ENCODE measurements at places on chromosomes 7 and 10.
A peak's percentile ranks its signal among the peaks of the same experiment; 100 is the strongest.

DNA sequence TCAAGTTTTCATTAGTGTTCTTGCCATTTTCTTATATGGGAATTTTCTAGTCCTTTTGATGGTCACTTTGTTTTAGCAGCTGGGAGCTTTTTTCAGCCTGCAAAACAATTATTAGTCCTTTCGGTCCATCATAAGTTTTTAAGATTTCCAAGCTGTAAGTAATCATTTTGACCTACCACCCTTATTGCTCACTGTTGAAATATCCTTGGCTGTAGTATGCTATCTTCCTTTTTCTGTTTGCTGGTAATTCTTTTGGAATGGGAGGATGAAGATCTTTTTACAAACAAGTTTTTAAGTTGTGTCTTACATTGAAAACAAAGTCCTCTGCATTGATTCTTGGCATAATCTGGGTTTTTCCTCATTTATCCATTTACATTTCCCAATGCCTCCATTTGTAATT lies 24.0 kb downstream of the BZW2 start:
- DNase-seq = no peak

DNA sequence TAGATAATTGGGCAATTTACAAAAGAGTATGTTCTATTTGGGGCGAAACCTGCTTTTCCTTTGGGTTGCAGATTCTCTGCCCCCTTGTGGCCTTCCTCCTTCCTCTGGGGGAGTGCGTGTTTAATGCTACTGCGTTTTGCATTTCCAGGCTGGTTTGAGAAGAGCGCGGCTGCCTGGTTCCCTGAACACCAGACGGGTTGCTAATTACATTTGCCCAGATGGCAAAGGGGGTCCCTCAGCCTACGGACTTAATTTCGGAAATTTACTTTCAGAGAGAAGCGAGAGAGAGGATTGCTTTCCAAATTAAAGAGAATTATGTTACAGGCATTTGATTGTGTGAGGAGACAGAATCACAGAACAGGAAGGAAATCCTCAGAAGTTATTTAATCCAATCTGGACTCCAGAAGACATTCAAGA lies 91.9 kb upstream of the JAZF1 start:
- no peak for DNase-seq

DNA sequence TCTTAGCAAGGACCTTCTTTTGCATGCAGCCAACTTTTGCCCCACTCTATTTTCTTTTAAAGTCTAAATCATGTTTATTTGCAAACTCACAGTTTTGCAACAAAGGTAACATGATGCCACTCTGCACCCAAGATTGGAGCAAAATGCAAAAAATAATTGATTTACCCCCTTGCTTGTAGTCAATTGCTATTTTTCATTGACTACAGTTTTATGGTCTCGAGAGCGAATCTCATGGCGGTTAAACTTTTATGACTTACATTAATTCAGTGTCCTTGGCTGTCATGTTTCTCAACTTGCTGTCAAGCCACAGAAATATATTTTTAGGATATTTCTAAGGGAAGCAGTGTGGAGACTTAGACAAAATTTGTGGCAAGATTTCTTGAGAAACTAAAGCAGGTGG lies 110.0 kb upstream of the JCAD start:
- no peak for DNase-seq

- no peak for DNase-seq
These were observed 72.5 kb downstream of the C10orf143 start for GRCh38 chr10:130038019-130038555.

DNA sequence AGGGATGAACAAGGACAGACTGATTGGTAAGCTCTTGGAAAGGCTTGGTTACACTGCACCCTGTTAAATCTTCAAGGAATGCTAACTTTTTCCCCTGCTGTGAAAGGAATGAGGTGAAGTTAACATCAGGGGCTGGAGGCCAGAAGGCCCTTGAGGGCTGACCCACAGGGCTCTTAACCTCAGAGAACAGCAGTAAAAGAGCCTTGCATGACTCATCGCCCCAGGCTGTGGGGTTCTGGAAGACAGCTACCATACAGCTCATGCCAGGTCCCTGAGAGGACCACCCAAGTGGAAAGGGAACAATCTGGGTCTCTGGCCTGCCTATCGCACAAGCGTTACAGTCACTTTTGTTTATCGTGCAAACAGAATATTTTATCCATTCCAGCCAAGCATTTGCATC lies 54.4 kb downstream of the CYP2C9 start:
- DNase-seq = no peak

GRCh38 chr10:31605861-31606525 lies 287.0 kb downstream of the ZEB1 start:
- no peak for DNase-seq

- DNase-seq = no peak
These were observed 54.8 kb downstream of the MCU start for GRCh38 chr10:72746426-72747363.

DNA sequence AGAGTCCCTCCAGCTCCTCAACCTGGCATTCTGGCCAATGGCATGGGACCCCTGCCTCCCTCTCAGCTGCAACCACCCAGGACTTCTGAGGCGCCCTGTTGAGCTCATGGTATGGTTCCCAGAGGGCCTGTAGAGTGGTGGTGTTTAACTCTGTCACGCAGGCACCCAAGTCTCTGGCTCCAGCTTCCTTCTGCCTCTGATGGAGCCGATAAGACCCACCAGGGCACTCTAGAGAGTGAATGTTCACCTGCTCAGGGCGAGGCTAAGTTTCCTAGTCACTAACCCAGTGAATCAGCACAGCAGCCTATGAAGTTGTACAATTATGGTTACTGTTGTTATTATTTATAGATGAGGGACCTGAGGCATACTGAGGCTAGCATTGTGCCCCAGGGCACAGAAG lies 120.4 kb downstream of the ZMIZ1 start:
- DNase-seq = no peak

GRCh38 chr7:38222481-38223096 lies 44.5 kb downstream of the STARD3NL start:
- DNase-seq = peak; percentile 73

DNA sequence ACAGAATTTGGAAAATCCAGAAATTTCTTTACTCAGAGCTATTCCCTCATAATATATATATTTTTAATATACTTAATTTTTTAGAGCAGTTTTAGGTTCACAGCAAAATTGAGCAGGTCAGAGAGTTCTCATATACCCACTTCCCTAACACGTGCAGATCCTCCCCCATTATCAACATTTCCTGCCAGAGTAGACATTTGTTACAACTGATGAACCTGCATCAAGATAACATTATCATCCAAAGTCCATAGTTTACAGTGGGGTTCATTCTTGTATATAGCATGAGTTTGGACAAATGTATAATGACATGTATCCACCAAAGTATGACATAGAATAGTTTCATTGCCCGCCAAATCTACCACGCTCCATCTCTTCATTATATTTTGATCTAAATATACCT lies 170.0 kb downstream of the PTEN start:
- DNase-seq = no peak

- no peak for DNase-seq
These were observed 134.7 kb downstream of the POLR1F start for GRCh38 chr7:19574131-19574530.

DNA sequence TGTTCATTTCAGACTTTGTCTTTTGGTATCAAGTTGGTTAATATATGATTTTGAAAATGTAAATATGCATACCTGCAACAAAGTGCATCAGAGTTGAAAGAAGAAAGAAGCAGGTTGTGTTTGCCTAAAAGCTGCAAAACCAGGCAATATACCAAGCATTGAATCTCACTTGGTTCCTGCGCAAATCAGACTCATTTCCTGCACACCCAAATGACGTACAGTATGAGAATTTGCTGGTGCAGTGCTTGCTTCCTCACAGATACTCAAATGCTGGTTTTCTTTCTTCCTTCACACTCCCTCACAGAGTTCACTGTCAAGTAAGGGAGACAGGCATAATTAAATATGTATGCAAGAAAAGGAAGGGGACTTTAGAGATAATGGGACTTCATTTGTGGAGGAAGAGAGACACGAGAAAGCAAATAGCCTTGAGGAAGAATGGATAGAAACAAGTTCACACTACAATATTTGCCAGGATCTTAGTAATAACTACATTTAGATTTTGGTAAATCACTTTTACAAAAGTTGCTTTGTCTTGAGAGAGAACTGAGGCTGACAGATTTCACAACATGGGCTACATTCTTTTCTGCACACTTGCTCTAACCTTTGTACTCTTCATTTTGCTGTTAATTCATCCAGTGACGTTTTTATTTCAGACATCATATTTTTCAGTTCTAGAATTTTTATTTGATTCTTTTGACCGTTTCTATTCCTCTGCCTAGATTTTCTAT lies 56.9 kb upstream of the AOAH start:
- DNase-seq = no peak

- no peak for DNase-seq
These were observed 172.7 kb downstream of the PTEN start for GRCh38 chr10:88036126-88036525.

- no peak for DNase-seq
These were observed 409.1 kb downstream of the GPAM start for GRCh38 chr10:111774486-111774885.

DNA sequence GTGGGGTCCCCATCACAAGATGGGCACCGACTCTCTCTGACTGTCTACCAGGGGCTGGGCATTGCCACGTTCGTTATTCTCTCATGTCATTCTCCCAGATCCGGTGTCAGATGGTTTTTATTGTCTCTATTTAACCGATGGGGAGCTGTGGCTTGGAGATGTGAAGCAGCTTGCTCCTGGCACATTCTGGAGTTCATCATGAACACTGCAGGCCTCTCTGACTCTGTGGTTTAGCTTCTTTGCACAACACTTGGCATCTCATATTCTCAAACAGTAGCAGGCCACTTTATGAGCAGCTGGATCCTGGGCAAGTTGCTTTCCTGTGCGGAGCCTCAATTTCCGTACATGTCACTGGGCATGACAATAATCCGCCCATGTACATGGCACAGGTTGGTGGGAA lies 119.9 kb downstream of the LRRC18 start:
- DNase-seq = no peak

GRCh38 chr7:153943457-153943856 lies 108.7 kb upstream of the DPP6 start:
- no peak for DNase-seq

DNA sequence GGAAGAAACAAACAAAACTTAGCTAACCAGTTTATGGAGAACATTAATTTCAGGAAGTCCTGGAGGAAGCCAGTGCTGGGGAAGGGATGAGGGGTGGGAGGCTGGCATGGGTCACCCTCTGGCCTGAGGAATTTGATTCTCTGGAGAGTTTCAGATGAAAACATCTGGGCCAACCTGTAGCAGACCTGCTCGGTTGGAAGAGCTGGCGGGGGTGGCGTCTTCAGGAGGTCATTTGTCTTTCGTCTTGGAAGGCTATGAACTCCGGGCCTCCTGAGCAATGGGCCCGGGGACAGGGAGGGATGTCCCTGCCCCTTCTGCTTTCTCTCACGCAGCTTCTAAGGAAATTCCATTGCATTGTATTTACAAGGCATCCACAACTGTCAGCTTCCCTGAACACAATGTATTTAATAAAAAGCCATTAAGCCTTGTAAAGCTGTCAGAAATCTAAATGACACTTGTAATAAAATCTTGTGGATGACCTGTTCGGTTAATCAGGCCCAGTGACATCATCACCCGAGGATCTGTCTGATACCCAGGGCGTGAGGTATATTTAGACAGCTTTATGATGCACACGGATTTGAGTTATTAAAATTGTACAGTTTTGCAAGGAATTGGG lies 250.5 kb downstream of the RAB11FIP2 start:
- DNase-seq = no peak

DNA sequence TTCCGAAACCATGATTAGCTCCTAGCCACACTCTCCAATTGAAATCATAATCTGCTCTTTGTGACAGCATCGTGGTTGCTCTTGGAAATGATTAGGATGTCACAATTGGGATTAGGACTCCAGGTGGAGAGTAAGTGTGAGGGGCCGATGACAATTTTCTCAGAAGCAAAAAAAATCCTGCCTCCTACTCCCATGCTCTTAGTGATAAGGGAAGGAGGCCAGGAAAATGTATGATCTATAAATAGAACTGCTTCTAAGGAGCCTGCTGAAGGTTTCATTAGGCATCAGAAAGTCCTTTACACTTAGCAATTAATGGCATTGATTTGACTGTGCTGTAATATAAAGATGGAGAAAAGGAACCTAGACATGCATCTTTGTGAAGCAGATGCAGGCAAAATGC lies 226.3 kb upstream of the AGK start:
- DNase-seq = no peak

DNA sequence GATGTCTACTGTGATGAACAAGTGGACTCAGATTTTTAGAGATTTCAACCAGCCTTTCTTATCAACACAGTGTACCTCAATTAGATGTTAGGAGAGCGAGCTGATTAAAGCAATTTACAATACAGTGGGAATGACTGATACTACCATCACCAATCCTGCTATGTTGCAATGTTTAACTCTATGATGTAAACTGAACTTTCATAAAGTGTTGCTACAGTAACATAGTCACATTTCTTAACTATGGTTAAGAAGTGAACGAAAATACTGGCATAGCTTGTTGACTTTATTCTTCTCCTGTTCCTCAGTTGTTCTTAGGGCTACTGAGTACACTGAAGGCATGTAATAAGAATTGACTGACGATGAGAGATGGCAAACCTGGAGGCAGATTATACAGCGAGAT lies 139.8 kb downstream of the MYOF start:
- no peak for DNase-seq

DNA sequence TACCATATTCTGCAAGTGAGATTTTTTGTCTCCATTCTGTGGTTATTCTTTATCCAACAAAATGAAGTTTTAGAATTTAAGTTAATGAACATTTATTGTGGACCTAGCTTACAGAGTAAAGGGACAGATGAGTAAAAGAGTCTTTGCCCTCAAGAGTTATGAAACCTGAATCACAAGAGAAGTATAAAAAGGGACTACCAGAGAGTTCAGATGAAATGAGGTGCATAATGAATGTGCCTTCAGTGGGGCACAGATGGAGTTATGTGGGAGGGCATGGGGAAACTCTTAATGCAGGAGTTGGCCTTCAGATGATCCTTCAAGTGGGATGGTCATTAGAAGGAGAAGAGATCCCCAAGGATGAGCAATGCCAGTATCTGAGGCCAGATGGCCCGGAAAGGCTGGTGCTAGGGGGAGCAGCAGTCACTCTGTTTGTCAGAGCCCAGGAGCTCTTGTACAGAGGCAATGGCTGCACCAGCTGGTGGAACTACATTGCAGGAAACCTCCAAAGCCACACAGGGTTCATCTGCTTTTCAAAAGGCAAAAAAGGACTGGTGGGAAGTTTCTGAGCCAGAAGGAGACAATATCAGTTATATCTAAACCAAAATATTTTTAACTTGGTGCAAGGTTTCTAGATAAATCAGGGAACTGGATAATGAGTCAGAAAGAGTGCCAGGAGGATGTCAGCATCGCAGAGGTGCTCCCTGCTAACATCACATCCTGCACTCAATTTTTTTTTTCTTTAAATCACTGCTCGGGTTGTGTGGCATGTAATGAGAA lies 162.0 kb downstream of the KLF6 start:
- no peak for DNase-seq

Measured in LoVo (cell line).